ENCODE measurements at places on chromosomes 5 and 9.

GRCh38 chr9:32258482-32258881, 126.0 kb upstream of the ACO1 start:
- no peak for DNase-seq

- peak; percentile 18 for DNase-seq
These were observed at the start of gene SH3PXD2B for GRCh38 chr5:172454358-172455086. SH3PXD2B (minus strand) TSS chr5:172454525; CDS start chr5:172454352, 173 bp downstream.

DNA sequence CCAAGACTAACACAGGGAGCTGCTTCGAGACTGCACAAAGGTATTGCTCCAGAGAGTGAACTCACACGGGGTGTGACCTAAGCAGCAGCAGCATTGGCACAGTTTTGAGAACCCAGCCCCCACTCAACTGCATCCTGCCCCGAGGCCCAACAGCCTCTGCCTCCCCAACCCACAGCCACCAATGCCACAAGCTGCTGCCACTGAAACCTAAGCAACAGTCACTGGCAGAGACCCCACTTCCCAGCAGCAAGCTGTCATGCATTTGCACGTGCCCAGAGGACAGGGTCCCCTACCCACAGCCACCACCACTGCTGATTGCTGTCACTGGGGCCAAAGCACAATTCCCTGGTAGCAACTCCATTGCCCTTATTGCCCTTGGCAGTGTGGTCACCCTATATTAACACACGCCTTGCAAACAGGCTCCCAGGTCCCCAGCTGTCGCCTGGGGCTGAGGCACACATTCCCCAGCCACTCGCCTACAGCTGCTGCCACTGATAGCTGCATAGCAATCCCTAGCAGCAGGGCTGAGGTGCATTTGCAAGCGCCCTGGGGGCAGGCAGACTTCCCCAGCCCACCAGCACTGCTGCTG, 141.0 kb downstream of the AGTPBP1 start:
- DNase-seq = no peak

DNA sequence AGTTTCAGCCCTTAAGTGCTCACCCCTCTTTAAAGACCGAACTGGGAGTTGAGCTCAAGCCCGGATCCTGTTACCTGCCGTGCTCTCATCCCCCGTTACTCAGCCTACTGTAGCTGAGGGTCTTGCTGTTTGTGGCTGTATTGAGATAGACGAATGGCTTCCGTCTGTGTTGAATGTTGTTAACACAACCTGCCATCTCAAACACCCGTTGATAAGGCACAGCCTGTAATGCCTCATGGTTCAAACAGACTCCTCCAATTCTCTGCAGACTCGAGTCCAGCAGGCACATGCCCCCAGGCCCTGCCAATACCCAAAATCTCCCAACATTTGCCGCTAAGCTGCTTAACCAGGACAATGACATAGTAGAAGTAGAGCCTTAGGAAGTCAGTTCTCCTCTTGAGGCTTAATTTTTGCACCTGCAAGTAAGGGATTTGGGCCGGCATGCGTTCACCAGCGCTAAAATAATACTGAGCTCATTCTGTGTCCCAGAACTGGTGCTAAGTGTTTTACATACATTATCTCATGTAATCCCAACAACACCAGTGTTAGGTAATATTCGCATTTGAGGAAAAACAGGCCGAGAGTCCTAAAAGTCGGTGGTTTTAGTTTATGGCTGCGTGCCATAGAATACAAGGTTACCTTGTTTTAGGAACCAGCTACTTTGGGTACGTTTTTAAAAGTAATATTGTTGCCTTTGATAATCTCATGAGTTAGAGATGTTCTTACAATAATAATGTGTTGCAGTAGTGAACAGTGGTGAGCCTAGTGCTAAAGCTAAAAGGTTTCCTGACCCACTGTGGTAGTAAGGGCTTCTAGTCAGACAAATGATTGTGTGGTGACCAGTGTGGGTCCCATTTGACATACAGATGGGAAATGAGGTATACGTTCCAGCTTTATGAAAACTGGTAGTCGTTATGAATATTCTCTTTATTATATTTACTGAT, 1.5 kb upstream of the RFX3 start:
- peak; percentile 2 for DNase-seq

DNA sequence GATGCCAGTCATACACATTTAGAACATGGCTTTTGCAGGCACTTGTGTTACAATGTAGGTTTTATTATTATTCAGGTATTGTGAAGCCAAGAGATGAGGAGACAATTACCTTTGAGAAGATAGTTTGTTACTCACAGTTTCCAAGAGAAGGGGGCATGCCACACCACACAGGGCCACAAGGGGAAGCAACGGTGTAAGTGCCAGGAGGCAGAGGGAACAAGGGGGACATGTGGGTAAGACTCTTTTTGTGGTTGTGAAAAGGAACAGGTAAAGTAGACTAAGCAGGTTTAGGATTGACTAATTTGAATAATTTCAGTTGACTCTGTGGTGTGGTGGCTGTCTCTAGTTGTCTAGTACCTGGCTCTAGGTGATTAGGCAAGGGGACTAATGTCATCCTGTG, 191.2 kb downstream of the TRPM6 start:
- DNase-seq = no peak

- no peak for DNase-seq
These were observed 74.1 kb downstream of the TEK start for GRCh38 chr9:27183131-27183530.

DNA sequence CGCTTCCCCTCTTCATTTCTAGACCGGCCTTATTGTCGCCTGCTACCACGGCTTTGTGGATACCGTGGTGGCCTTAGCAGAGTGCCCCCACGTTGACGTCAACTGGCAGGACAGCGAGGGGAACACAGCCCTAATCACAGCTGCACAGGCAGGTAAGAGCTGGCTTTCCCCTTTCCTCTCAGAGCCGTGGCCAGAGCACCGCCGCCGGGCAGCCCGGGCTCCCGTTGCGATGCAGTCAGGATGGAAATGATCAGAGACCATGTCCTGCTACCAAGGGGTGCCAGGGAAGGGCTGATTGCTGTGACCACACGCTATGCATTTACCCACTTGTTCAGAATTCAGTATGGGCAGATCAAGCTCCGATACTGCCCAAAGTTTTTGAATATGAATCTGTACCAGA, 54.4 kb downstream of the ANKRD33B start:
- no peak for DNase-seq

DNA sequence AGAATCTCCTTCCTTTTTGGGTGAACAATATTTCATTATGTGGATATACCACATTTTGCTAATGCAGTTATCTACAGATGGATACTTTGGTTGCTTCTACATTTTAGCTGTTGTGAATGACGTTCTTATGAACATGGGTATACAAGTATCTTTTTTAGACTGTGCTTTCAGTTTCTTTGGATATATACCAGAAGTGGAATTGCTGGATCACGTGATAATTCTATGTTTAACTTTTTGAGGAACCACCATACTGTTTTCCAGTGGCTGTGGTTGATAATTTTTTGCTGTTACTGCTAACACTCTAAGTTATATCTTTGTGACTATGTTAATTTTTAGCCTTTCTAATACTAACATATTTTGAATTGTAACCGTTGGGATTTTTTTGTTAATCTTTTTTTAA, 12.5 kb downstream of the WDR70 start:
- DNase-seq = no peak

DNA sequence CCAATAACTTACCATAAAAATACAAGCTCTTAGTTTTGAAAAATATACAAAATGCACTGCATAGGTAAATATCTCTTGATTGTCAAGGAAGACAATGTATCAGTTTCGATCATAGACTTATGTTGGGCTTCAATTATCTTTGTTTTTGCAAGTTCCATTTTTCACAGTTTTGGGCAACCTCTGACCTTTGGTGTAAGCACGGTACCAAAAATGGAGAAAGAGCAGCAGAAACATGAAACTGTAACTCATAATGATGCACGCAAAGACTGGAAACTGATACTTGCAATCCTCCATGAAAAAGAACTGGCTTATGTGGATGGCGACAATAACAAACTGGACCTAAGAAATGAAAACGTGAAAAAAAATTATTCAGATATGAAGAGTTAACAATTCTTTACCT, 54.5 kb upstream of the DEPDC1B start:
- DNase-seq = no peak

DNA sequence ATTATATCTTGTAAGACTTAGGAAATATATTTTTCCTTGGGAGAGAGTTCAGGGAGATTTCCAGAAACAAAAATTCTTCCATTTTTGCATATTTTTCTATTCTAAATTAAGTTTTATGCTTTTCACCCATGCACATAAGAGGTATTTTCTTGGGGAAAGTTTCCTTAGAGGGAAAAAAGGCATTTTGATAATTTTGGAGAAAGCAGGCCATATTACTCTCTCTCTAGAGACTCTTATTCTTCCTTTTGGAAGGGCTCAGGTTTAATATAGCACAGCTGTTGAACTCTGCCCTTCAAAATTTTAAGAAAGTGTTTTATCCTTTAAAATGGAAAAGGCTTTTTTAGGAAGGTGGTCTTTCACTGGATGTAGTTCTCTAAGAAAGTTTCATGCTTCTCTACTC, 8.0 kb downstream of the NDUFS4 start:
- no peak for DNase-seq

DNA sequence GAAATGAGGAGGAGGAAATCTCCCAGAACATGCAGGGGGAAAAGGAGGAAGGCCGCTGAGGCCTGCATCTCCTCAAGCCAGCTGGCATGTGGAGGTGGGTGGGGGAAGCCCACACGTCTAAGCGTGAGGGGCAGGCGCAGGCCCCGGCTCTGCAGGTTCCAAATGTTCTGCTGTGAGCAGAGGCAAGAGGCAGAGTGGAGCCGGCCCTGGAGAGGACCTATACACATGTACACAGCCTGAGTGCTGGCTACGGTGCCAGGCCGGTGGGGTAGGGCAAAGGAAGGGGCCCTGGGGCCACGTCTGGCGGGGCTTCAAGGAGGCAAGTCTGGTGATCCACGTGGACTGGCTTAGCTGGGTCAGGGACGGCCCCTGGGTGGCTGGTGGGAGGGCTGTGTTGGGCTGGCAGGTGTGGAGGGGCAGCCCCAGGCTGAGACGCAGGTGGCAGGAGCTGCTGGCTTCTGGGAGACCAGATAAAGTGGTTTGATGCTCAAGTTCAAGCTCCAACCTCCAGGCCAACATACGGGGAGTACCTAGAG, 26.4 kb downstream of the LPCAT1 start:
- no peak for DNase-seq

GRCh38 chr9:125180876-125181275, 8.7 kb downstream of the PPP6C start:
- no peak for DNase-seq

DNA sequence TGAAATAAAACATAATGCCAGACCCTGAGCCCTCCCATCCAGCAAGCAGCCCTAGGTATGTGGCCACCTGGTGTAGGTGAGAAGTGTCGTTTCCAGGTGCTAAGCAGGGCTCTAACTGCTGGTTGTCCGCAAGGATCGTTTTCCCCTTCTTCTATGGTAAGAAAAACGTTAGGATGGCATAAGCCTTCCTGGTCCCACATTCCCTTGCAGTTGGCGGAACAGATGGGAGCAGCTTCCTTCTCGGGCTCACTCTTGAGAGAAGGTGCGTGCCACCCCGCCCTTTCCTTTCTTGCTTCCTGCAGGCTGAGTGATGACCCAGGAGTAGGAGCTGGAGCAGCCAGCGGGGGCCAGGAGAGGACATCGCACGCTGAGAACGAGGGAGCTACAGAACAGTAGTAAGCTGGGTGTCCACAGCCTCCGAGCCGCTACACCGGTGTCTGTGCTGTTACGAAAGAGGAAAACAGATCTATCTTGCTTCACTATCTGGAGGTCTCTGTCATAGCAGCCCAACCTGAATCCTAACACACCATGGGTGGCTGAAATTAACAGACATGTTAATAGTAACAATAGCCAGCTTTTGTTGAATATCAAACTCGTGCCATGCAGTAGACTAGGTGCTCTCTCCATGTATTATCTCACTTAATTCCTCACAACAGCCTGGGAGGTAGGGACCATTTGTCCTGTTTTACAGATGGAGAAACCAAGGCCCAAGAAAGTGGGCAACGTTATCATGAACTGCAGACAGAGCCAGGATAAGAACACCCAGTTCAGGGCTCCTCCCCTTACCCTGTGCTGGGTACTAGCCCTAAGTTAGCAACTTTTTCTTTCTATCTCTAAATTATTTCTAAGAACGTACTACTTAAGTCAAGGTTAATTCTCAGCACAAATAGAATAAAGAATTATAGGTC, 139.8 kb downstream of the COL23A1 start:
- DNase-seq = no peak

- DNase-seq = no peak
These were observed 23.8 kb upstream of the TRPM3 start for GRCh38 chr9:71145179-71145578.

- DNase-seq = no peak
These were observed 140.8 kb downstream of the CAMK4 start for GRCh38 chr5:111364992-111365391.

GRCh38 chr9:93143830-93144530, 9.9 kb upstream of the NINJ1 start:
- DNase-seq = no peak

- DNase-seq = no peak
These were observed 56.2 kb downstream of the CTNNA1 start for GRCh38 chr5:138809391-138809790.

- DNase-seq = no peak
These were observed 58.6 kb downstream of the STARD4 start for GRCh38 chr5:111453747-111454146.

DNA sequence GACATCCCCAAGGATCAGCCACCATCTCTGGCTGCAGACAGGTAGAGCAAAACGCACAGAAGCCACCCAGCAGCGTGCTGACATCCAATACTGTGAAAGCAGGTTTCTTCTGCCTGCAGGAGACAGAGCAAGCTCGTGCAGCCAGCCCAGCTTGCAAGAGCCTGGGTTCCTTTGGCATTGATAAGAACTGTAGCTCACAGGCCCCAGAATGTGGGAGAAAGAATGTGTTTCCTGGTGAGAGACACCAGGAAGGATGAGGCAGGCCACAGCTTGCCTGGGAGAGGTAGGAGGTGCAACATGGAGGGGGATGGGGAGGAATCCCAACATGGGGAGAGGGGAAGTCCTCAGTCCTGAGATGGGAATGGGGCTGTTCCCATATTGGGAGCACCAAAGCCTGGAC, 34.0 kb upstream of the ARAP3 start:
- no peak for DNase-seq

GRCh38 chr9:12697719-12698118, 4.5 kb downstream of the TYRP1 start:
- DNase-seq = no peak

GRCh38 chr5:63961598-63962161, 565 bp downstream of the HTR1A start:
- no peak for DNase-seq
